ENCODE measurements at places on chromosomes 11 and 22.

DNA sequence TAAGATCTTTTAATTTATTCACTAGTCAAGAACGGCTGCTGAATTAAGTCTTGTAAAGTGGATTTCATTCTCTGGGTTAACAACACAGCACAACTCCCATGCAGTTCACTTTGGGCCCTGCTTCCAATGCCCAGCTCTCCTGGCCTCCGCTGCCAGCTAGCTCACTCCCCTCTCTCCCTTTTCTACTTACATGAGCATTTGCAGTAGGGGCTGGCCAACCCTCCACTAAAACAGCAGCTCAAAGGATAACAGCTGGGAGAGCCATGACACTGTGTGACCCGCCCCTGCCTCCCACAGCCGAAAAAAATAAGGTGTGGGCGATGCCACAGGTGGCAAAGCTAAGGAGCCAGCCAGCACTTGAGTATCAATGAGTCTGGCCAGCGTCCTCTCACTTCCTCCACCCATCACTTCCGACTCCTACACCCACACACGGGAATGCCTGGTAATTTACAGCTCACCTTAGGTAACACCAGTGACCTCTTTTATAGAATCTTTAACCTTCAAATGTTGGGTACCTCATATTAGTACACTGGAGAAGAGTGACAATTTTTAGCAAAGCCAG, 56.8 kb downstream of the DGCR2 start:
- DNase-seq = no peak

- no peak for DNase-seq
Measured at GRCh38 chr22:22903355-22903777, 15.8 kb downstream of the IGLL5 start.

DNA sequence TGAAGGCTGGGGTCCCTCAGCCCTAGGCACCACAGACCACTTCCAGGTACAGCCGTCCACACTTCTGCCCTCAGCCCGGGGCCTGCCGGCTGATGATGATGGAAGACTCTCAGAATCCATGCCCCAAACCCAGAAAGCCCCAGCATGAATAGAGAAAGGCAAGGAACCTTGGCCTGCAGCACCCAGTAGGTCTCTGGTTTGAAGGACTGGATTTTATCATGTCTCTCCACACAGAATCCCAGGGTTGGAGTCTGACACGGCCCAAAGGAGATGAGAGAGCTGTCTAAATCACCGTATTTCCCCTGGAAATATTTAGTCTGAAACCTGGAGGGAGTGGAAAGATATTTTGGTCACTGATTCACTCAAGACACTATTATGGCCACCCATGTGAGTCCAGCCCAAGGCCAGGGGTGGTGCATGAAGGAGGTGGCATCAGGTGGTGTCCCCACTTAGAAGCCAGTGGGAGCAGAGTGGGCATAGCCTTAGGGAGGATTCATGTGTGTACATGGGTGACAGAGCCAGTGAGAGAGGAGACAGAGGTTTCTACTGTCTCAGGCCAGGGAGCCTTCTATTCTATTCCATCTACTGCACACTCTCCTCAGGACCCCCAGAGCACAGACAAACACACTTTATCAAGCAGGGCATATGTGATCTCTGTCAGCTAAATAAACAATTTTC, 14.0 kb downstream of the TOP3B start:
- DNase-seq = no peak

DNA sequence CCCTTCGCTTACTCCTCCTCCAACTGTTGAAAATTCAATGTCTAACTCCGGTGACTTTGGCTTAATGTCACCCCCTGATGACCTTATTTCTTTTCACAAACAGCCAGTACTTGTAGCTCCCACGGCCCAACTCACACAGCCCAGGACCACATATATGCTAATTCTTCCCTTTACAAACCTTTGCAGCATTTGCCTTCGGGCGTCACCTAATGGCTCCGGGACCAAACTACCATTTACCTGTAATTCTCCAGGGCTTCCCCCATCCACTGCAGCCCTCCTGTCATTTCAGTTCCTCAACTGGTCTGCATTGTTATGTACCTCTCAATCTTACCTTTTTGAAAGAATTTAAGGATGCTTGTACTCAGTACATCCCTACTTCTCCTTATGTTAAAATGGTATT, 29.8 kb upstream of the OR56B4 start:
- no peak for DNase-seq

GRCh38 chr22:37485395-37486223, 575 bp downstream of the MFNG start:
- DNase-seq = no peak

GRCh38 chr22:41280065-41280464, 5.9 kb downstream of the RANGAP1 start:
- no peak for DNase-seq

DNA sequence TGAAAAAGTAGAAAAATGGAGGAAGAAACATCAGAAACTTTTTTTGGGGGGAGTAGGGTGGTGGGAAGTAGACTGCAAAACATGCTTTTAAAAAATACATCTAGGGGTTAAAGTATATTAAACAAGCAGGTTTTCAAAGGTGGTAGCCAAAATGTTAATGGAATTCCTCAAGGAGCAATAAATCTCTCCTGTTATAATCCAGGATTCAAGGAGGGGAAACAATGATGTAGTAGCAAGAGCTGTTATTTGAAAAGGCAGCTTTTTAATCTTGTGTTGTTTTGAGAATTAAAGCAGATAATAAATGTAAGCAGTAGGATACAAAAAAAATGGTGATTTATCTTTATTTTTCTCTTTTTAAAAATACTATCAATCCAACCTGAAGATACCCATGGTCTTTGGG, 736.5 kb upstream of the CCDC90B start:
- DNase-seq = no peak

DNA sequence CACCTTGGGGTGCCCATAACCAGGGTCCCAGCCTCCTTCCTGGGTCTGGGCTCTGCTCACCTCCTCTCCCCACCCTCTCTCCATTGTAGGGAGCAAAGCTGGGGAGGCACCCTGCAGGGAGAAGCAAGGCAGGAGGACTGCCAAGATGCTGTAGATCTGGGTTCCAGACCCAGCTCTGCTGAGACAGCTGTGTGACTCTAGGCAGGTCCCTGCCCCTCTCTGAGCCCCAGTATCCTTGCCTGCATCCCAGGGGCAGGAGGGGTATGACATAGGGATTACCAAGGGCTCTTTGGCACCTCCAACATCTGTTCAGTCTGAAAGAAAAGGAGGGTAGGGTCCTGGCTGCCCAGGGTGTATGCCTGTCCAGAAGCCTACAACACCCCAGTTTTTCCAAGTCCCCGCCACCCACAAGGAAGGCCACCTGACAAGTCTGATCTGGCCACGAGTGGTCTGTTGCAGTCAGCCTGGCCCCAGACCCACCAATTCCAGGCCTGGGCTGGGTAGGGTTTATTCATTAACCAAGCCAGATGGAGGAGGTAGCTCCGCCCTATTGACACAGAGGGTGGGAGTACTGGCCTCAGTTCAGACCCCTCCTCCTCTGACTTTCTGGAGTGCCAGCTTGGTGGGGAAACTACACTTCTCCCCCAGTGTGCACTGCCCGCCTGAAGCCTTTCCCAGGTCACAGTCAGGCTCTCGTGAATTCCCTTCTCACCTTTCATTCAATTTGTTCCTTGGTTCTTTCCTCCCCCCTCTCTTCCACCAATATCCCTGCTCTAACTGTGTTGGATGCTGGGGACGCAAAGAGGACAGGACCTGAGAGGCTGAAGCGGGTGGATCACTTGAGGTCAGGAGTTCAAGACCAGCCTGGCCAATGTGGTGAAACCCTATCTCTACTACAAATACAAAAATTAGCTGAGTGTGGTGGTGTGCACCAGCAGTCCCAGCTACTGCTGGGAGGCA, 15.0 kb downstream of the STARD10 start:
- DNase-seq = no peak

- DNase-seq = no peak
Measured at GRCh38 chr11:93850594-93851018, at the start of gene VSTM5. Gene VSTM5 (minus strand): TSS chr11:93850618. CDS start chr11:93850502, 116 bp downstream.

DNA sequence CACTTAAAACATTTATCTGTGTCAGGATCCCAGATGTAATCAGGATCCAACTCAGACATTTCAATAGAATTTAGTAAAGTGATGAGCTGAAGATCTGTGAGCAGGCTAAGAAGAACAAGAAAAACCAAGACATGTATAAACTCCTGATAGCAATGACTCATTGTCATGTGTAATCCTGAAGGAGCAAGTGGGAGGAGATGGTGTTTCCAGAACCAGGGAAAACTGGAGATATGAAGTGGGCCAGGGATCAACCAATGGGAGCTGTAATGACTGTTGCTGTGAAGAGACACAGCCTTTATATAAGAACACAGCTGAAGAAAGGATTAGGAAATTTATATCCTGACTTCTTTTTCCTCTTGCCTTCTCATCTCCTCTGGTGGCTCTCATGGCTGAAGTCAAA, 682.5 kb upstream of the ARHGAP42 start:
- DNase-seq = no peak

- DNase-seq = no peak
Measured at GRCh38 chr11:15113381-15113780, 1.3 kb upstream of the INSC start.

GRCh38 chr11:116217006-116217405, 555.8 kb downstream of the BUD13 start:
- DNase-seq = no peak

GRCh38 chr22:46070803-46071450, 79.4 kb upstream of the PPARA start:
- DNase-seq = peak; percentile 61

DNA sequence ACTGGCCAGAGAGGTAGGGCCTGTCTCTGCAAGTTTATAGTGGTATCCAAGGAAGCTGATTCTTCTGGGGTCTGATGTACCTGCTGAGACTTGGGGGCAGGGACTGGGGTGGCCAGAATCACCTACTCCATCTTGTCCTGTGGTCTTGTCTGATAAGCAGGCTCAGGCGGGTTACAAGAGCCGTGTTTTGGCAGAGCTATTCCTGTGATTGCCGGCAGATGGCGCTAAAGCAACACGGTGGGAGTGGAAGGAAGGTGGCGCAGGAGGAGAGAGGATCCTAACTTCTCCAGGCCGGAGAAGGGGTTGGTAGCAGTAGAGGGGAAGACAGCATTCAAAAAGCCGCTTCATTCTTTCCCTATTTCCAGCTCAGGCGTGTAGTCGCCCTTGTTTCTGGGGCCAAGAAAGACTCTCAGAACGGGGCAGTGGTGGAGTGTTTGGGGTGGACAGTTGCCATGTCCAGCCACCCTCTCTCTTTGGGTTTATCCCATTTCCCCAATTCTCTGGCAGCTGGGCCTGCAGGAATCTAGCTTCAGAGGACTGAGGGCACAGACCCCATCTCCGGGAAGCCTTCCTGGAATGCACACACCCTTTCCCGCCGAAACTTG, 15.1 kb downstream of the CHRM1 start:
- peak; percentile 68 for DNase-seq

DNA sequence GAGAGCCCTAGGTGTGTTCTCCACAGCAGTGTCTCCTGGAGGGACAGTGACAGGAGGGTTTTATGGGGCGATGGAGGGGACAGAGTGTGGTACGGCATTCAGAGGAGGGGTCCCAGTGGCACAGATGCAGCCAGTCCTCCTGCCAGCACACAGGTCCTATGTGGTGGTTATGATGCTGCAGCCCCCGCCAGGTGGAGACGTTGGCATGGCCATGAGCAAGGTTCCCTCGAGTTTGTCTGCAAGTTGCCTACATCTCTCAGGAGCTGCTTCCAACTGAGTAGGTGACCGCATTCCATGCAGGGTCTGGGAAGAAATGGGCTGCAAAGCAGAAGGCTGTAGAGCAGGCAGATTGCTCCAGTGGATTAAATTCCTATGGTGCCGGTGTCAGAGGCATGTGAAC, 646.0 kb downstream of the TBC1D22A start:
- no peak for DNase-seq

GRCh38 chr22:27391092-27391770, 410.3 kb downstream of the MN1 start:
- DNase-seq = no peak

GRCh38 chr11:122199661-122200060, 83.6 kb upstream of the BLID start:
- no peak for DNase-seq

GRCh38 chr11:327581-327923, 6.9 kb upstream of the IFITM3 start:
- DNase-seq = no peak

DNA sequence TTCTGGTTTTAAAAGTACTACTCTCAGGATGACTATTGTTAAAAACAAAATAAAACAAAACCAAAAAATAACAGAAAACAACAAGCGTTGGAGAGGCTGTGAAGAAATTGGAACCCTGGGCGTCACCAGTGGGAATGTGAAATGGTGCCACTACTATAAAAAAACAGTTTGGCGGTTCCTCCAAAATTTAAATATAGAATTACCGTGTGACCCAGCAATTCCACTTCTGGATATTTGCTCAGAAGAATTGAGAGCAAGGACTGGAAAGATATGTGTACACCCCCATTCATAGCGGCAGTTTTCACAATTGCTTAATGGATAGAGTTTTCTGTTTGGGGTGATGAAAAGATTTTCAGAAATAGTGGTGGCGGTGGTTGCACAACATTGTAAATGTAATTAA, 8.6 kb downstream of the APOA4 start:
- no peak for DNase-seq

- no peak for DNase-seq
Measured at GRCh38 chr11:26131406-26131805, 200.5 kb upstream of the ANO3 start.

- DNase-seq = no peak
Measured at GRCh38 chr11:67300256-67300755, 3.0 kb upstream of the SSH3 start.

- DNase-seq = no peak
Measured at GRCh38 chr11:122348659-122349409, 232.8 kb upstream of the BLID start.

DNA sequence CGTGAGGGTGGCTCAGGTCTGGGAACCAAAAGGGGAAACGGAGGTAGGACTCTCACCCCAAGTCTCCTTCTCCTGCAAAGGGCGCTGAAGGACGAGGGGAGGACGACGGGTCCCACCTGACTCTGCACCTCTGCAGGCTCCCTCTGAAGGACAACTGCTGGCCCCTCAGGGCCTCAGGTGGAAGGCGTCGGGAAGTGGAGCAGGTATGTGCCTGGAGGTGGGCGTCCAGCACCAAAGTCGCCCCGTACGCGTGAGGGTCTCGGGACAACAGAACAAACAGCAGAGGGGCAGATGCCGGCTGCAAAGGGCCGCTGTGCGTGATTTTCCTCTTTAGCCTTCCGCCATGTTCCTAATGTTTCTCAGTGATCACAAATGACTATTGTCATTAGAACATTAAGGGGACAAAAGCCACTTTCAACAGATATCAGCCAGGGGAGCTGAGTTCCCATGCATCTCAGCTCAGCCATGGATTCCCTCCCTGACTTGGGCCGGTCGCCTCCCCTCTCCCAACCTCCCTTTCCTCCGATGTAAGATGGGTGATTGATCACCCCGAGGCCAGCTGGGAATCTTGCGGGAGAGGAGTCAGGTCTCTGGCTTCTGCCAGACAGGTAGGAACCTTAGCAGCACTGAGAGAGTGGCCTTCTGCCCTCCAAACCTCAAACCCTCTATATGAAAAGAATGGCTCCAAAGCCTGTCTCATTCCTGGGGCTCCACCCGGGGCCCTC, 836 bp downstream of the SLC16A8 start:
- no peak for DNase-seq

GRCh38 chr22:30514252-30514651, 8.8 kb upstream of the SEC14L4 start:
- no peak for DNase-seq
